ENCODE measurements at places on chromosomes 1 and 21.

- DNase-seq = peak; percentile 48
These were observed 563.9 kb upstream of the NR5A2 start for GRCh38 chr1:199463521-199464127.

DNA sequence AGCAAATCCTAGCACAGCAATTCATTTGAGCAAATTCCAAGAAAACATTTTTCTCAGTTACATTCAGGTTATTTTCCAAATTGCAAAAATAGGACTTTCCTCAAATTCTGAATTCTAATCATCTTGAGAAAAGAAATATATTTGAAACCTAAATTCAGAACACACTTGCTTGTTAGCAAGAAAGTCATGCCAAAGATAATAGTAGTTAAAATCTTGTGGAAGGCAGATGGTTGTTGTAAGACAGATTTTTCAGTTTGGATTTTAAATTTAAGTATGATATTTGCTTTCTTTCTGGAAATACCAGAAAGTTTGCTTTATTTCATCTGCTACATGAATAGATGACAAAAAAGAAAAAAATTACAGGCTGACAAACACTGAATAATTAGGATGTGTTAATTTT is 29.1 kb downstream of the SNX7 start:
- no peak for DNase-seq

DNA sequence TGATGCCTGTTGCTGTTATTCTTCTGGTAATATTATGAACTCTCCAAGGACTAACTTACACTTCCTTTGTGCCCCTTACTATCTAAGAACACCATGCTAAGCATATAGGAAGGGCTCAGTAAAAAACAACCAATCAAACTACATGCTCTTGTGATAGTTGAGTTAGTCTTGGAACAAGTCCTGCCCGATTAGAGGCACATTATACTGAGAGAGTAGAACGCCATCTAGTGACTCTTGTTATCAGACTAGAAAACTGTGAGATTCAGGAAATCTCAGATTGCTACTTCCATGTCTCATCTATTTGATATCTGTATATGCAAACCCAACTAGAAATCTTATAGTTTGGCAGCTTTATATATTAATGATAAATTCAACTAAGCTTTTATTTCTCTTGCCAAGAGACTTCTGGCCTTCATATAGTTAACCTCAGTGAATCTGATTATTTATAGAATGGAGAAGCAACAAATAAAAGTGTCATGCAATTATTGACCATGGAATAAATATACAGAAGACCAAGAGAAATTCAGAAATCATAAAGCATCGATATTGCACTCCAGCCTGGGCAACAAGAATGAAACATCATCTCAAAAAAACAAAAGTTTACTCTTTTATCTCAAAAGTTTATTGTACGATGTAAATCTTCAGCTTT is 7.8 kb upstream of the SRRM1 start:
- DNase-seq = peak; percentile 69

GRCh38 chr1:72241397-72241796 is 40.9 kb downstream of the NEGR1 start:
- DNase-seq = no peak

DNA sequence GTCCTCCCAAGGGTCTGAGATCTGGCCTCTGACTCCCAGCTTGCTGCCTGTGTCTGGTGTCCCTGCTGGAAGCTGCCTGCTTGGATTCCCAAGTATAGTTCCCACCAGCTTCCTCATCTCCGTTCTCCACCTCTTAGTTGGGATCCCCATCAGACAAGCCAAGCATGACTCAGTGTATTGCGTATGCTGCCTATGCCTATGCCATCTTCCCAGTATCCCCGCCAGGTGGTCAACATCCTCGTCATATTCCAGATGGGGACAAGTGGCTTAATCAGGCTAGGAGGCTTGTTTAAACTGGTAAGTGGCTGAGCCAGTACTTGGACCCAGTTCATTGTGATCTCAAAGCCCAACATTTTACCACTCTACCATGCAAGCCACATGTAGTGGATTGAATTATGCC is 204.4 kb downstream of the GRIK3 start:
- DNase-seq = no peak

GRCh38 chr21:36156815-36157670 is at the start of gene DOP1B:
Gene DOP1B (plus strand): TSS chr21:36156824. CDS start chr21:36164734, 7,910 bp downstream.
- DNase-seq = no peak

DNA sequence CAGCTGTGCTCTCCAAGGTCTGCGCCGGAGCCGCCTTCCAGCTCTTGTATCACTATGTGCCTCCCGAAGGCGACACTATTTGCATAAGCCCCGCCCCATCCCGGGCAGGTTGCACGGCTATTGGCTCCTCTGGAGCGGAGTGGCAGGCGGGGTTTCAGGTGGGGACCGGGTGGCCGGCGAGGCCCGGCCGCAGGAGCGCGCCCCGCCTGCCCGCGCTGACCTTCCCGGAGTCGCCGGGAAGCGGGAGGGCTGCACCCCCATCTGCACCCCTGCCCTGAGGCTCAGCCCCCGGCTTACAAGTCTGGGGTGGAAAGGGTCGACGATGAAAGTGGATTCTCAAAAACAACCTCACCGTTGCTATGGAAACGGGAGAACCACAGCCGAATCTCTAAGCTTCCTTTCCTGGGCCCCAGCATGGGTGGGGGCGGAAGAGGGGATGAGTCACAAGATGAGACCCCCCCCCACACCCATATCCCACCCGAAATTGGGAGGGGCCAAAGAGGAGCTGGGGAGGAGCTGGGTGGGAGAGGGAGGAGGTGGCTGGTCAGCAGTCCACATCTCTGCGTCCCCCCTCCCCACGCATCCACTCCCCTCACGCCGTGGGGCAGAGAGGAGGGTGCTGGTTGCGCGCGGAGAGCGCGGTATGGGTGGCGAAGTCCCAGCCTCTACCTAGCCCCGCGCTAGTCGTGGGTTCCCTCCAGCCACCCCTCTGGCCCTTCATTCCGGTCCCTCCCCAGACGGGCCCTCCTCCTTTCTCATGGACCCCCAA is at the start of gene HPCAL4:
Gene HPCAL4, minus strand, starts transcription at position 51 of the 769 bp plus-strand sequence. CDS start 6,830 bp downstream, outside the sequence.
- DNase-seq = peak; percentile 31

DNA sequence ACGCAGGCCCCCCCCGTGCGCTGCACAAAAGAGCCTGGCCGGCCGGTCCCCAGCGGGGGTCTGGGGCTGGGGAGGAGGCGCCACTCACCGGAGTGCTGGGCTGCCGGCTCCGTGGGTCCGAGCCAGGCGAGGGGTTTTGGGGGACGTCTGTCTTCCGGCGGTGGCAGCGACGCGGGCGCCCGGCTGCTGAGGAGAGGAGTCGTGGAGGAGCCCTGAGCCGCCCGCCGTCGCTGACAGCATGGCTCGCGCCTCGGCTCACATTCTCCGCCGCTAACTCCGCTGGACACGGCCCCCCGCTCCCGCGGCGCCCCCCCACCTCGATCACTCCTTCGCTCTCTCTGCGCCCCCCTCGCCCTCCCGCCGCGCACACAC is 649 bp downstream of the AHDC1 start:
- no peak for DNase-seq

GRCh38 chr21:33940881-33941245 is 25.3 kb upstream of the ATP5PO start:
- no peak for DNase-seq

- no peak for DNase-seq
These were observed 40.9 kb downstream of the MTARC1 start for GRCh38 chr1:220827445-220828178.
